Activated T-cell treated with anti-CD3 and anti-CD28 coated beads, Interleukin-2, amount 50 U/mL, for 24 hours (primary cell): ENCODE measurements at places on chromosomes 6 and 20.

DNA sequence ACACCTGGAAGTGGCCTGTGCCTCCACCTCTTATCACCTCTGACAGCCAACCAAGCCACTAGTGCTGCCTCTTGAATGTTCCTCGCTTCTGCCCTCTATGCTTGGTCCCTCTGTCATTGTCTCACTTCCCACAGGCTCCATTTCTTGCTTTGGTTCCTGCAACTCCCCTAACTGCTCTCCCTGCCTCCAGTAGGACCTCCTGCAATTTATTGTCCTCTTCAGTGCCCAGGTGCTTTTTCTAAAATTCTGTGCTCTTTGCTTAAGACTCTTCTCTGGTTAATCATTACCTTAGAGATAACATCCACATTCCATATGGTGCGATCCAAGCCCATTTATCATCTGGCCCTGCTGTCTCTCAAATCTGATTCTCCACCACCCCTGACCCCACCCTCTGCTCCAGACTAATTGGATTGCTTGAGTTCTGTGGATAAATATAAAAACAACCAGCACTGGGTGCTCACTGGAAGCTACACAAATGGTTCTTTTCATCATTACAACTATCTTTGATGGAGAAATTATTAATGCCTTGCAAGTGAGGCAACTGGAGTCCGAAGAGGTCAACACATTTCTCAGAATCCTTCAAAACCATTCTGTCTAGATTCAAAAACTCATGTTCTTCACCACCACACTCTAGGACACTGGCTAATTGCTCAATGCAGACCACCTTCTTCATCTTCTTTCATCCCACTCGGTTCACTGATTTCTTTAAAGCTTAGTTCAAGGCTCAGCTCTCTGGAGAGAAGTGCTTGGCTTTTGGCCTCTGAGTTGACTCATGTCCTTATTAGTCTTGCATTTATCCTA is 47.2 kb downstream of the FOXA2 start:
- no peaks in the 10 kb centered on the region for H3K4me1 ChIP-seq
- H3K36me3 ChIP-seq = no peaks in the 10 kb centered on the region
- H3K4me3 ChIP-seq = no peak overlapping the region
- no peak for DNase-seq

DNA sequence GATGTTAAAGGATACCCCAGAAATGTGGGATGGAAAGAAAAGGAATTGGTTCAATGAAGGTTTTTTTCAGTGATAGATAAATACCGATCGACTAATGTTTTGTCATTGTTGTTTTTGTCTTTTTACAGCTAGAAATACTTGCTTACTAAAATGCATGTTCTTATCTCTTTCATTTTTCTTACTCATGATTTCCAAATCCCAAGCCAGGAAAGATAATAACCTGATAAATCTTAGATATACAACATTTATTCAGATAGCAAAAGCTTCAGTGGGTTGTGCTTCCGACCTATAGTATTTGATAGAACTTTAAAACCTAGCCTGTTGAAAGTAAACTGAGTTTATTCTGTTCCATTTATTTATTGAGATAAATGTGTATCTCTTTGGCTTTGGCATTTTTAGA is 187.5 kb downstream of the EDN1 start:
- DNase-seq = no peak
- no peak overlapping the region for H3K27ac ChIP-seq
- no peaks in the 10 kb centered on the region for H3K36me3 ChIP-seq
- H3K27me3 ChIP-seq = peaks cover 11% of the 10 kb centered on the region

DNA sequence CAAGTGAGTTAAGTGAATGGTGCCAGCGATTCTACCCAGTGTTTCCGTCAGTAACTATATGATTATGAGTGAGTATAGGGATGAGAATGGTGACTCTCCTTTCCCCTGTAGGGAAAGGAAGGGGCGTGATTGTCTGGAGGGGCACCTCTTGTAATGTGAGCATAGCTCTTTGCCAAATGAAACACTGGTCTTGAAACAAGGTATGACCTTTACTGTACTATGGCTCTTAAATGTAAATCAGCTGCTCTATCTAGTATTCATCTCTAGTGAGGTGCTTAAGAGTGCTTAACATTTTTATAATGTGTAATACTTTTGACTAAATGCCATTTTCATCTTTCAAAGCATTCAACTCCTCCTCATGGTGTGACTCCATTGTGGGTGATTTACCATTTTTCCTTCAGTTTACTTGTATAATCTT is 11.0 kb downstream of the PANK2 start:
- no peaks in the 10 kb centered on the region for H3K27me3 ChIP-seq
- peak overlapping the region; percentile 78 for H3K27ac ChIP-seq
- H3K4me1 ChIP-seq = peaks cover 81% of the 10 kb centered on the region
- no peak for DNase-seq

DNA sequence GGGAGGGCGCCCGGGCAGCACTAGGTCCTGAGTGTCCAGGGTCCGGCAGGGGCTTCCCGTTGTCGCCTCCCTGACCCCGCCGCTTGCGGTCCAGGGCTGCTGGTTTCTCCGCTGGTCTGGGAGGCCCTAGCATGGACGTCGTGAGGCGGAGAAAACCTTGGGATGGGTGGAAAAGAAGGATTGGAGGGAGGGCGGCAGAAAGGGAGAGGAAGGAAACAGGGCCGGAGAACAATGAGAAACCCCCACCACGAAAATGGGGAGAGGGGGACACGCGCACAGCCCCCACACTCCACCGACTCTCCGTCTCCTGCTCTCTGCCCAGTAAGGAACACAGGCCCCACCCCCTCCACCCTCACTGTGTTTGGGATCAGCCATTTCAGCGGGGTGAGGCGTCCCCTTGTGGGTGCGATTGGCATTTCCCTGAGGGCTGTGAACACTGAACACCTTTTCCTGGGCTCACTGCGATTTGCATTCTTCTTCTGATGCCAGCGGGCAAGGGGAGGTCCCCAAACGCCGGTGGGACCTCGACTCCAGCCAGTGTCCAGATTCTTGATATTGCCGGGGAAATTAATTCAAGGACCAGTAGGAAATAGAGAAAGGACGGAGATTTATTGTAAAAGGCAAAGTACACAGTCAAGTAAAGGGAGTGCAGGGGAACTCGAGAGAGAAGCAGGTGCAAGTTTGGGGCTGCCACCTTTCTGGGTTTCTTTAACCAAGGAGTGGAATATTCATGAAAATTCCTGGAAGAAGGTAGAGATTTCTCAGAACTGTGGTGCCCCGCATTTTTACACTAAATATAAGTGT is 3.3 kb upstream of the RAET1G start:
- peak overlapping the region; percentile 50 for H3K4me3 ChIP-seq
- H3K27ac ChIP-seq = no peak overlapping the region
- H3K36me3 ChIP-seq = no peaks in the 10 kb centered on the region
- H3K4me1 ChIP-seq = peaks cover 24% of the 10 kb centered on the region

- peaks cover 37% of the 10 kb centered on the region for H3K36me3 ChIP-seq
- H3K4me3 ChIP-seq = no peak overlapping the region
- H3K27ac ChIP-seq = peak overlapping the region; percentile 47
- no peaks in the 10 kb centered on the region for H3K27me3 ChIP-seq
- no peak for DNase-seq
Observed at GRCh38 chr20:48771542-48771941, 56.3 kb downstream of the PREX1 start.

DNA sequence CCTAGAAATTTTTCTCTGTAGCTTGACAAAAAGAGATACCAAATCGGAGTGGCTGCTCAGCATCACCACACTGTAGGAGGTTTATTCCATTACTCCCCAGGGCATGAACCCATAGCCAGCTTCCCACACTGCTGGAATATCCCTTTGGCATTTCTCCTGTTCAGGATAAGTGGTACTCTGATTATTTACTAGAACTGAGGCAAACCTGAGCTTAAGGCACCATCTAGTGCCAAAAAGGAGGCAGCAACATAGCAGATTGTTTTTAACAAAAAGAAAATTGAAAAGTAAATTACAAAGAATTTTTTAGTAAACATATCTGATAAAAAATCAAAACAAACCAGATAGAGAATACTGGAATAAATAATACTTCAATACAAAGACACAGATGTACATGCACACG is 181.7 kb downstream of the WDR27 start:
- no peak for DNase-seq
- no peaks in the 10 kb centered on the region for H3K27me3 ChIP-seq
- peaks cover 2% of the 10 kb centered on the region for H3K4me1 ChIP-seq
- no peak overlapping the region for H3K27ac ChIP-seq

DNA sequence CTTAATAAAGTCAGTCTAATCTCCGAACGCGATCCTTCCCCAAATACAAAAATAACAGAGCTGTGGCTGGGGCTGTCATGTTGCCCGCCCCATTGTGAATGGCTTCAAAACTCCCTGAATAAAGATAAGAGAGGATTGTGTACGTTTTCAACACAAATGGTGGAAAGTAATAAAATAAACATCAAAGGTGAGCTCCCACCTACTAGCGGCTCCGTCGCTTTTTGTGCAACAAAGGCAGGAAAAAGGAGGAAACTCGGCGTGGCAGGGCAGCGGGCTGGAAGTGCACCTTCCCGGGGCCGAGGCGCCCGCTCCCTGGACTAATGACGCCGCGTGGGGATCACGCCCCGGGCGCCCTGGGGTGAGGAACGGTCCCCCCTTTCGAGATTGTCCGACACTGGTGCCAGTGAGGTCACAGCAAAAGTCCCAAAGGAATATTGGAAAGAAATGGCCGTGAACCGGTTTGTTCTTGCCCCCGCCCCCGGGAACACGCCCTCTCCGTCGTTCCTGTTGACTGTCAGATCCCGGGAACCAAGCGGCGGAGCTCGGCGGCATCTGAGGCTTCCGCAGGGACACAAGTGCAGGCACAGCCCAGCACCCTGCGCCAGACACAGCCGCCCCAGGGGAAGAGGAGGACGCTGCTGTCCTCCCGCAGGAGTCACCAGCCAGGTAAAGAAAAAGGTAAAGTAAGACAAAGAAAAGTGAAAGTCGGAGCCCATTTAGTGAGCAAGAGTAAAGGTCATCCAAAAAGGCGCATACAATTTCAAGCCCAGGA is 1.1 kb upstream of the FOXQ1 start:
- peaks cover 23% of the 10 kb centered on the region for H3K4me1 ChIP-seq
- H3K27ac ChIP-seq = no peak overlapping the region
- no peaks in the 10 kb centered on the region for H3K36me3 ChIP-seq
- H3K27me3 ChIP-seq = peaks cover 85% of the 10 kb centered on the region
- H3K4me3 ChIP-seq = peak overlapping the region; percentile 65
- DNase-seq = no peak

DNA sequence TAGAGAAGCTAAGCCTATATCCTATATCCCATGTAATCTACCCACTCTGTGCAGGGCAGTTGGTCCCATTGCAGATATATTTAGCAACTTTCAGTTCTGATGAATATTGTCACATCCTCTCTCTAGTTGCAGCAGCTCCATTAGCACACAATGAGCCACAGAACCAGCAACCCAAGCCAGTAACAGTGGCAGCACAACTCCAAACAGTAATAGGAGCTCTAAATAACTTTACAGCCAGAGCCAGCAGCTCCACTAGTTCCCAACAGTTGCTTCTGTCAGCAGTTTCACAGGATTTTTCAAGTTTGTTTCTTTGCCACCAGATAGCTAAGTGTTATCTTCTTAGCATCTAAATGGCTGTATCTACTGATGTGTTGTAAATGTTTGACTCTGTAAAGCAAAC is 490.8 kb downstream of the HTR1B start:
- H3K4me1 ChIP-seq = no peaks in the 10 kb centered on the region
- no peak overlapping the region for H3K4me3 ChIP-seq
- H3K27ac ChIP-seq = no peak overlapping the region
- no peaks in the 10 kb centered on the region for H3K36me3 ChIP-seq
- no peaks in the 10 kb centered on the region for H3K27me3 ChIP-seq

DNA sequence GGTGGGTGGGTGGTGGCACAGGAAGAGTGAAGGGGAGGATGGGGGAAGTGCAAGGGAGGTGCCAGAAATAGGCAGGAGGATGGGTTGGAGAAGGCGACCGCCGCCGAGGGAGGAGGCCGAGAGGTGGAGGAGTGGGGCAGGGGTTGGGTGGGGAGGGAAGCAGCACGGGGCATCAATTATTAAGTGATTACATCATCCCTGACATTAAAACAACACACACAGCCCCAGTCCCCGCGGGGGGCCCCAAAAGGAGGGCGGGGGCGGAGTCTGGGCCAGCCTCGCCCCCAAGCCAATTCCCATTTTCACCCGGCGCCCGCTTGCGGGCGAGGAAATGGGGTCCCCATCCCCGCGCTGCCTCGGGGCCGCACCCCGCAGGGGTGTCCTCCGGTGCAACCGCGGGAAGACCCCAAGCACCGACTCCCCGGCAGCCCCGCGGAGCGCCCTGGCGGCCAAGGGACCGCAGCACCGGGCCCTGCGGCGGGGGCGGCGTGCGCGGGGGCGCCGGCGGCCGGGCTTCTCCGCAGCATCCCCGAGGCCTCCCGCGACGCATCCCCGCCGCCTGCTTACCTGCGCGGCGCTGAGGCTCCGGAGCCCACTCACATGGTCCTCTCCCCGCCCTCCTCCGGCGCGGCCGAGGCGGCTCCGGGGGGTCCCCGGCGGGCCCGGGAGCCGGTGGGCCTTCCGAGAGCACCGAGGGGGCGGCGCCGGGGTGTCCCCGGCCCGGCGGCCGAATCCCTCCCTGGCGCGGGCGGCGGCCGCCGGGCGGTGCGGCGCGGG is 663 bp downstream of the FYN start:
- peaks cover 48% of the 10 kb centered on the region for H3K4me1 ChIP-seq
- H3K4me3 ChIP-seq = peak overlapping the region; percentile 98
- peak; percentile 83 for DNase-seq
- peak overlapping the region; percentile 98 for H3K27ac ChIP-seq

DNA sequence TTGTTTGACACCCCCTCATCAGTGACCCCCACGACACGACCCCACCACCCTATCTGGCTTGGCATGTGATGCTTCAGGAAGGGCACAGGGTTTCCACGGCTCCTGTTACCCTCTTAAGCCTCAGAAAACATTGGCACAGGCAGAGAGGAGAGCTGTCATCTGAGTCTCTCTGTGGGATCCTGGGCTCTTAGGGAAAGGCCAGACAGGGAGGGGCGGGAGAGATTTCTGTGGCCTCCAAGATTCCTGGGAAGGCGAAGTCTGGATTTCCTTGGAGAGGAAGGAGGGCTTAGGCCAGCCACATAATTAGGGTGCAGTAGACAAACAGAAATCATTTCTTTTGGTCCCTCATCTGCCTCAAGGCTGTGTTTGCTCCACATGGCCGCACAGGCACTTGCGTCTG is 191.6 kb upstream of the SNX9 start:
- no peak for DNase-seq
- H3K4me3 ChIP-seq = no peak overlapping the region
